Epithelial cell of prostate (primary cell): ENCODE measurements at places on chromosomes 3 and 15.
A peak's percentile ranks its signal among the peaks of the same experiment; 100 is the strongest.

DNA sequence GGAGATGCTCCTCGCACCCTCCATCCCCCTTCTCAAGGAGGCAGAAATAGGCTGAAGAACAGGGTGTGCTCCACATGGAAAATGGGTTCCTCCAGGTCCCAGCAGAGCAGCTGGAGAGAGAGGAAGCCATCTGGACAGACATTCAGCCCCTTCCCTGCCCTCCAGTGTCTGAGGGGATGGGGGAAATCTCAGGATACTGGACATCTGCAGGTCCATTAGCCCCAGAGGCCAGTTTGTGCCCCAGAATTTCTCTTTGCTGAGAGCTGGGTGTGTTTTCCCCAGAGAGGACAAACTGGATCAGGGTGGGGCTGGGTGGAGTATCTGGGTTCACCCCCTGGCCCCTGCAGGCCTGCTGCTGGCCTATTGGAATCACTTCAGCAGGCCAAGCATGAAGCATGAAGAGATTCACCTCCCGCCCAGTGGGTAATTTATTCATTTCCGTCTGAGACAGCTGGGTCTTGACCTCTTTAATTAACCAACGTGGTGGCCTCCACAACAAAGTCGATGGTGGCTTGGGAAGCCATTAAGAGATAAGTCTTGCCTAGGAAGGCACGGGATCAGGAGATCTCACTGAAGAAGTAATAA lies 4.6 kb downstream of the FAM3D start:
- DNase-seq = no peak

DNA sequence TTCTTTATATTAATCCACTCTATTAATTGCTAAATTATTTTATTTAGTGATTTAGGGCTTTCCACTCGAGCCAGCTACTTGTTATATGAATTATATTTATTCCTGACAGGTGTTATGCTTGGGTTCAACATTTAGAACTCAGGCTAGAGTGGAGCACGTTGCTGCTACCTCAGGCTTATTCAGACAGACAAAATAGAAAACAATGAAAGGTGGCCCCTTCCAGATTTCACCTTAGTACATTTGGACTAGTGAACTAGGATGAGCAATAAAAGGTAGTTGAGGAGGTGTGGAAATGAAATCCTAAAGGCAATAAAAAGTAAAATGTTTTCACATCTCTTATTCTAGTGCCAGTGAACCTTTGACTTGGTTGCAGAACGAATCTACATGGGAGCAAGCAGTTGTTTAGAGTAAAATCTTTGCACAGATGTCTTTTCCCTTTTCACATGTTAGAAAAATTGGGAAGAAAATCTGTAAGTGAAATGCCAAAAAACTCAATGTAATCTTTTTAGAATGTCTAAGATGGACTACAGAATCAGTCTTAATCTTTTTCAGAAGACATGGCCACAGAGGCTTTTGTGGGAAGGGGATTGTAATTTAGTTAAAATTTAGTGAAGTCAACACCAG lies 63.8 kb downstream of the AKAP13 start:
- no peak for DNase-seq

- no peak for DNase-seq
Observed at GRCh38 chr3:187025656-187026316, 95.5 kb downstream of the ST6GAL1 start.

GRCh38 chr15:50380089-50380488 lies 25.1 kb upstream of the GABPB1 start:
- no peak for DNase-seq

DNA sequence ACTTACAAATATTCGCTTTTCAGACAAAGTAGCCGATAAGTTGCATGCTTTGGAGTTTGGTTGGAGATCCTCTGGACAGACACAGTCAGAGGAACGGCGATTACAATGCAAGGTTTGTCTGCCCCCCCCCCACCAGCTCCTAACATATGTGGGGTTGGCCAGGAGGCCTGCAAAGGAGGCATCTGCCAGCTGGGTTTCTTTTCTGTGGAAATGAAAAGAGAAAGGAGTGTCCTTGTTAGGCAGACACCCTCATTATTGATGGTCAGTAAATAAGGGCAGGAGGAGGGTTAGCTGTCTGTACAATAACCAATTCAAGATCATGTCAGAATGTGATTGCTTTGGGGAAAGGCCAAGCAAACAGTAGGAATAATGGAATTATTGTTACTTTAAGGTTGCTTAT lies 49.1 kb downstream of the TLNRD1 start:
- no peak for DNase-seq

- peak; percentile 85 for DNase-seq
Observed at GRCh38 chr15:95739131-95739530, 591.4 kb upstream of the NR2F2 start.

DNA sequence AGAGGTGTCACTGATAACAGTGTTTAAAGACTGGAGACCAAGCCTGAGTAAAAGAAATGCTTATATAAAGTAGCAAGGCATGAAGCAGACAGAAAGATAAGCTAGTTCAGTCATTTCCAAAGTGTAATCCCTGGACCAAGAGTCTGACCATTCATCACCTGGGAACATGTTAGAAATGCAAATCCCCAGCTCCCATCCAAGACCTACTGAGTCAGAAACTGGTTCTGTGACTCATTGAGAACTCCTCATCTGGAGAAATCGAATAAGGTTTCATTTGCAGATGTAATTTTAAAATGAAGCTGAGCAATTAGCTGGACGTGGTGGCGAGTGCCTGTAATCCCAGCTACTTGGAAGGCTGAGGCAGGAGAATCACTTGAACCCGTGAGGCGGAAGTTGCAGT lies 473.9 kb upstream of the UBE2E2 start:
- peak; percentile 62 for DNase-seq

GRCh38 chr3:178750639-178751300 lies 214.5 kb downstream of the KCNMB2 start:
- no peak for DNase-seq

- DNase-seq = no peak
Observed at GRCh38 chr3:161568671-161569070, 72.1 kb downstream of the OTOL1 start.

- no peak for DNase-seq
Observed at GRCh38 chr3:55000546-55000945, 72.7 kb upstream of the LRTM1 start.

DNA sequence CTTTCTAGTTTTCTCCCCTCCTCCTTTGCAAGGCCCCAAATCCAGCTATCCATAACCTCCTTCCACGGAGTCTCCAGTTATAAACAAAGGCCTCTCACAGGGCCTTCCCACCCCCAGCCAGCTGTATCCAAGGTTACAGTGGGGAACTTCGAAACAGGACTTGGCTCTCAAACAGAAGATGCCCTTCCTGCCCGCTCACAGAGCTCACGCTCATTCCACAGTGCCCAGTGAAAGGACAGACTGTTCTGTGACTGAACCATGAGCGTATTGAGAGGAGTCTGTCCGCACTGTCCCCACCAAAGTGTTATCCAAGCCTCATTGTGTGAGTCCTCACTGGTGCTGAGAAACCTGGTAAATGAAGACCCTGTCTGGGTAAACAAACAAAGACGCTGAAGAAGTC lies 35.4 kb downstream of the ARHGAP31 start:
- DNase-seq = no peak

DNA sequence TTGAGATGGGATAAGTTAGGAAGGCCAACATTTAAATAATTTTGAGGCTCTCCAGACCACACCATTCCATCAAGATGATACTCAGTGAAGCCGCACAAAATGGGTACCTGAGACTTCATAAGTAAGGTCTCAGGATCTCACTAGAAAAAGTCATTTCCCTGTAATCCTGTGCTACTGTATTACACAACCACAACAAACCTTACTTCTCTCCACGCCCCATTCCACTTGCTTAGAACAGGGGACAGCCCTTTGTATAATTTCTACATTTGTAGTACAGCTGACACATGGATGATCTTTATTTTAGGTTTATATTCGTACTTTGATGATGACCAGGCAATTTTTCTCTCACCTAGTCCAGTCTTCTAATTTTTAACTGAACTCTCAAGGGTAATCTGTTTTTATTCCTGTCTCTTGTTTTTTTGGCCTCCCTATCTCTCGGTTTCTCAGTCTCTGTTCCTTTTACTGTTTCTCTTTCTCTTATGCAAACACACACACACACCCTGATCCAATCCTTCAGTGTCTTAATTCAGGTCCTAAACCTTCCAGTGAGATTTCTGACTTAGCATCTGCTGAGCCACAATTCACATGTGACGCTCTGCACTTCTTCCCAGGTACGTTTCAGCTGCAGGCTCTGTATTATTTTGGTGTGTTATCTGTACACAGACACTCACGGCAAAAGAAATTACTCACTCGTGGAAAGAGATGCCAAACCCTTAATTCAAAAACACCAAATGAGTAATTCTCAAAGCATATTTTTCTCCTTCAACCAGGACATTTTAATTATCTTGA lies 223.2 kb upstream of the THBS1 start:
- no peak for DNase-seq

- DNase-seq = no peak
Observed at GRCh38 chr15:49793943-49794342, 173.1 kb downstream of the DTWD1 start.

- DNase-seq = no peak
Observed at GRCh38 chr15:36372968-36373367, 206.5 kb upstream of the CDIN1 start.

DNA sequence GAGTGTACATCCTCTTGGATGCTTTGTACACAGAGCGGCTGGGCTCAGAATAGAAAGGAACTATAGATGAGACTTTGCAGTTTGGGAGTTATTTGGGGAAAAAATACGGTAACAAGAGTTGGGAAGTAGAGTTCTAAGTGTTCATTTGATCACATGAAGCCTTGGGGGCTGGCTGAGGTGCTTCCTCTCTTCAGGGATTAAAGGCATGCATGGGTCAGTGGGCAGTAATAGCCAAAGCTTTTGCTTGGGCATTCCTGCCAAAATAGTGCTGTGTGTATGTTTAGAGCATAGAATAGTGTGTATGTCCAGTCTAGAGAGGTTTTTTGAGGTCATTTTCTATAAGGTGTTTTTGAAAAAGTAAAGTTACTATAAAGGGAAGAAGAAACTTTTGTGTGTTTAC lies 12.8 kb downstream of the AKAP13 start:
- no peak for DNase-seq

DNA sequence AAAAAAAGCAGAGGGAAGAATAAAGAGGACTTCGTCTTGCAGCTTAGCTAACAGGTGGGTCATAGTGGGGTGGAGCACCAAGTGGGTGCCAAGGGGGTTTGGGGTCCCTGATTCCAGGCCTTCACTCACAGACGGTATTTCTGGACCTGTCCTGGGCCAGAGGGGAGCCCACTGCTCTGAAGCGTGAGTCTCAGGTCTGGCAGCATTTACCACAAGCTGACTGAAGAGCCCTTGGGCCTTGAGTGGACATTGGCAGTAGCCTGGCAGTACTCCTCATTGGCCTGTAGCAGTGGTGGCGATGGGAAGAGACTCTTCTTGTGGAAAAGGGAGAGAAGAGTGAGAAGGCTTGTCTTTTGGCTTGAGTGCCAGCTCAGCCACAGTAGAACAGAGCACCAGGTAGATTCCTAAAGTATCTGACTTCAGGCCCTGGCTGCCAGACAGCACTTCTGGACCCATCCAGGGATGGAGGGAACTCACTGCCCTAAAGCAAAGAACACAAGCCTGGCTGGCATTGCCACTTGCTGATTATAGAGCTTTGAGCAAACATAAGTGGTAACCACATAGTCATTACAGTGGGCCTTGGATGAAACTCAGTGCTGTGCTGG lies 72.9 kb downstream of the GLDN start:
- DNase-seq = no peak

DNA sequence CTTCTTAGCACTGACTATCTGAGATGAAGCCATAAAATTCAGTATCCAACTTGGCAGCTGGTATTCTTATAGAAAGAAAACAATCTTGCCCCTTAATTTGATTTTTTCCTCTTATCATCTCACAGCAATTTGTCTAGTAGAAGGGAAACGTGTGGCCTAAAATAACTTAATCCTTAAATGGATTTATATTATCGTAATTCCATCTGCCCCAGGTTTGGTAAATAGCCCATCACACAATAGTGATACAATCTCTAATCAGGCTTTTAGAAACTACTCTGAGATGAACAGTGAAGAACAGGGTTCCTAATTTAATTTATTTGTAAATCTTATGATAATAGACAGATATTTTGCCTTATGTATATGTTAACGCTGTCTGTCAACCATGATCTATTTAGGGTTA lies 24.8 kb downstream of the PEX5L start:
- DNase-seq = no peak

- DNase-seq = no peak
Observed at GRCh38 chr3:69993757-69994156, 5.8 kb upstream of the SAMMSON start.

DNA sequence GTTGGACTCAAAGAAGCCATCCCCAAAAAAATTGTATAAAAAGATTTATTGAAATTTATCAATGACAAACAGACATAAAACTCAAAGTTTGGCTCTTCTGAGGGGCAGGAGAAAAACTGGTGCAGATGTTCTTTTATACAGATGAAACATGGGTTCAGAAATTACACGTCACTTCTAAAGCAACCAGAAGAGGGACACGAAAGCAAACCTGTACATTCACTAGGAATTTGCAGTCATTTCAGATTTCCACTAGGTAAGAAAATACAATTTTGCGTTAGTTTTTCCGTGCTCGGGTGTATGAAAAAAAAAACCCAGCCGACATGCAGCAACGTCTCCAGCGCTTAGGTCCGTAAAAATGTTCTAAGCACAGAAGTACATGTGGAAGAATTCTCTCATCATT lies 41.8 kb downstream of the ANP32A start:
- DNase-seq = no peak

GRCh38 chr3:66115858-66116654 lies 77.3 kb upstream of the MAGI1 start:
- peak; percentile 59 for DNase-seq

- DNase-seq = no peak
Observed at GRCh38 chr15:26132811-26133210, 269.7 kb upstream of the ATP10A start.

DNA sequence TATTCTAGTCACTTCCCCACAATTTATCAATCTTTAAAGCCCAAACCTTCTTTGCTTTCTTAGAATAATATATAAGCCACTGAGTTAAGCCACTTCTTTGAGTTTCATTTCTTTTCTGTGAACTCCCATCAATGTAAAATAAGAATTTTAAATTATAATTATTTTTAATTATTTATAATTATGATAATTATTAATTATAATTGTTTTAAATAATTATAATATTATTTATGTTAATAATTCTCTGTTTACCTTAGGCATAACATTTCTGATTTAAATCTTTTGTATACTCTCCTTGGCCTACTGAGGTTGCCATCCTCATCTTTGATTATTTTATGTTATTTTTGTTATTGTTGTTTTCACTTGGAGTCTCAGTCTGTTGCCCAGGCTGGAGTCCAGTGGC lies 644.2 kb downstream of the ROBO2 start:
- DNase-seq = no peak

DNA sequence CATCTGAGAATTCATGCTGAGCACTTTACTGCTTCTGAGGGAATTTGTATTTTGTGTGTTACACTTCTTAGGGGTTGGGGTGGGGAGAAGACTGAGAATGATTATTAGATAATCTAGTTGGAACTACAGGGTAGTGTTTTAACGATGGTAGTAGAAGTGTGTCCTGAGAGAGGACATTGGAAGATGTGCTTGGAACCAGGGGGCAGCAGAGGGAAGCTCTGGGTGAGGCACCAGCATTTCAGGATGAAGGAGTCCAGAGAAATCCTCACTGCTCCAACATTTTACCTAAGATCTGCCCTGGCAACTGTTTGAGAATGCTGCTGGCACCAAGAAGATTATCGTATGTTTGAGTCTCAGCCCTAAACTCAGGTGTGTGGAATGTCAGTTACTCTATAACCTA lies 145.5 kb downstream of the SQOR start:
- DNase-seq = no peak

GRCh38 chr3:25508433-25508832 lies 80.4 kb downstream of the RARB start:
- no peak for DNase-seq

GRCh38 chr3:190746531-190746930 lies 116.0 kb downstream of the GMNC start:
- DNase-seq = no peak

- no peak for DNase-seq
Observed at GRCh38 chr3:32901005-32901932, 50.2 kb upstream of the CCR4 start.
